ENCODE measurements at places on chromosomes 1 and 21.

DNA sequence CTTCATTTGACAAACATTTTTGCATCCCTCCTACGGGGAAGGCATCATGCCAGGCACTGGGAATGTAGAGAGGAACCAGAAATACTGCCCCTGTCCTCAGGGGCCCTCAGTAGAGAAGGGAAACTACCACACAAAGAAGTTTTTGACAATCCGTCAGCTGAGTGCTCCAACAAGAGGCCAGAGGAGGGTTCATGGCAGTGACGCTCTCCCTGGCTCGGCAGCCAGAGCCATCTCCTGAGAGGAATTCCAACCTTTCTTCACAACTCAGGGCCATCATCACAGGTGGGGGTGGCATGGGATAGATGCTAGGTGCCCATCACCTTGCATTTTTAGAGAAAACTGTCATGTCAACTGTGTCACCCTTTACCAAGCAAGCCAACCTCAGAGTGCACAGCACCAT, 154.1 kb downstream of the HIVEP3 start:
- no peak for DNase-seq

DNA sequence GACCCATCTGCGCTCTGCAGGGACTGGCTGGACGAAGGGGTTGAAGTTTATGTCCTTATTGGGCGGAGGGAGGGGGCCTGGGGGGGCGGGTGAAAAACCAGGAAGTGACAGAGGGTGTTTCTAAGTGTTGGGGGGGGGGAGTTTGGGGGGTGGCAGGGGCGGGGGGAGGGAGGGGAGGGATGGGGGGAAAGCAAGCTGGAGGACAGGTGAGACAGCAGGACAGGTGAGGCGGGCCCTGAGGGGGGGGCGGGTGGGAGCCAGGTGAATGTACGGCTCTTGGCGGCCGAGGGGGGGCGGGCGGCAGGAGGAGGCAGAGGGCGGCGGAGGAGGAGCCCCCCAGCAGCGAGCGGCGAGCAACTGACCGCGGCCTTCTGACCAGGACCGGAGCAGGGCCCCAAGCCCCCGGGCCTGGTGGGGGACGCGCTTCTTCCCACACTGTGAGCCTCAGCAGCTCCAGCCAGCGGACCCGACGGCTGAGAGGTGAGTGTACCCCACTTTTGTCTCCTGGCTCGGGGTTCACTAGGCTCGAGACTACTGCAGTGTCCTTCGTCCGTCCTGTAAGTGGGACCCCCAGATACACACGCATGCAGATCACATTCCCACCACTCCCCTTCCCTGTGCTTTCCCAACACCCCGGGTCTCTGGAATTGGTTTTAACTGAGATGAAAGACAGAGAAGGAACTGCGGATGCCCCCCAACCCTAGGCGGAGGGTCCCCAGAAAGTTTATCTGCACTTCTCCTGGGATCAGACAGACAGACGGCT, at the start of gene ZBTB7B:
Gene ZBTB7B (plus strand): TSS at position 339 of the 763 bp plus-strand sequence. CDS start 11,859 bp downstream, outside the sequence.
- no peak for DNase-seq

GRCh38 chr1:48341221-48341620, 118.7 kb downstream of the SLC5A9 start:
- no peak for DNase-seq

- DNase-seq = no peak
These were observed 11.7 kb downstream of the TNFSF18 start for GRCh38 chr1:173038875-173039554.

DNA sequence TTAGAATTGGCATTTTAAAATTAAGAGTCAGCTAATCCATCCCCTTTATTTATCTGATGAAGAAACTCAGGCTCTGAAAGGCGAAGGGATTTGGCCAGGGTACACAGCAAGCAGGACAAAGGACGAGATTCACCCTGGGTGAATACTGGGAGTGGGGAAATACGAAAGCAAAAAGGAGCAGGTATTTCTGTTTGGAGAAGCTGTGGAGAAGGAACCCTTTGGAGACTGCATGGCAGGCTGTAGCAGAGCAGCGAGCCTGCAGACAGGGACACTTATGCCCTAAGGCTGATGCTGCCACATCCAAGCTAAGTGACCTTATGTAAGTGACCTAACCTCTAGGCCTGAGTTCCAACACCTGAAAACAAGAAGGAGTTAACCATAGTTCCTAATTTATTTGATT, 207.2 kb upstream of the C1orf87 start:
- no peak for DNase-seq

GRCh38 chr1:99115231-99115630, 110.6 kb upstream of the PLPPR5 start:
- no peak for DNase-seq

GRCh38 chr21:41766883-41767605, at the start of gene RIPK4:
Gene RIPK4 (minus strand): TSS chr21:41767052. CDS start chr21:41767041, 11 bp downstream.
- peak; percentile 60 for DNase-seq

GRCh38 chr21:31190516-31190915, 152.2 kb upstream of the KRTAP19-8 start:
- DNase-seq = no peak
